ENCODE measurements at places on chromosomes 16 and 17.
A peak's percentile ranks its signal among the peaks of the same experiment; 100 is the strongest.

- DNase-seq: no peak
These were observed 53.1 kb upstream of the ATP2A3 start for GRCh38 chr17:4017377-4017776.

- DNase-seq: peak; percentile 26
These were observed at the start of gene TIMP2 for GRCh38 chr17:78925234-78925633. Gene TIMP2 (minus strand): TSS chr17:78925387. CDS start chr17:78925088, 299 bp downstream.

- peak; percentile 19 for DNase-seq
These were observed 21.6 kb downstream of the POLR3E start for GRCh38 chr16:22318690-22319358.

DNA sequence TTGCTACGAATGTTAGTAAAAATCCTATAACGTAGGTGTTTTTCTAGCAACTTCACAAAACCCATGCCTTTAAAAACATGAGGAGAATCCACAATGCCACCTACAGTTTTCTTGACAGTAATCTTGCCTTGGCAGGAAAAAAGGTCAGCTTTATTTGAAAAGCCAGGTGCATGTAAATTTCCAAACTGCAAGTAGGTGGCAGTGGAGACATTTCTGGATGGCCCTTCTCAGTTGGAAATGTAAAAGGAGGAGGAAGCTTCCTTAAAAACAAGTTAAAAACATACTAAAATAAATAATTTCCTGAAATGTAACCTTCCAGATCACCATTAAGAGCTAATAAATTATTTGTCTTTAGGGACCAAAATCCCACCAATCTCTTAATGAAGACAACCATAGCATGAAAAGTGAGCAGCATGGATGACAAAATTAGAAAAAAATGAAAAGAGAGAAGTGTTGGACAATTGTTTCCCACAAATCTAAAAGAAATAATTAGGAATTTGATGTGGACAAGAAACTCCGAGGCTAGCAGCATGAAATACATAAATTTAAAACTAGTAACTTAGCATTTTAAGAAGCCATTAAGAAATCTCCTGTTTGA is 152.2 kb downstream of the SNX11 start:
- no peak for DNase-seq

- peak; percentile 24 for DNase-seq
These were observed 405 bp upstream of the CBLN1 start for GRCh38 chr16:49281843-49282642.

GRCh38 chr17:68684949-68685357 is 83.8 kb upstream of the FAM20A start:
- no peak for DNase-seq

DNA sequence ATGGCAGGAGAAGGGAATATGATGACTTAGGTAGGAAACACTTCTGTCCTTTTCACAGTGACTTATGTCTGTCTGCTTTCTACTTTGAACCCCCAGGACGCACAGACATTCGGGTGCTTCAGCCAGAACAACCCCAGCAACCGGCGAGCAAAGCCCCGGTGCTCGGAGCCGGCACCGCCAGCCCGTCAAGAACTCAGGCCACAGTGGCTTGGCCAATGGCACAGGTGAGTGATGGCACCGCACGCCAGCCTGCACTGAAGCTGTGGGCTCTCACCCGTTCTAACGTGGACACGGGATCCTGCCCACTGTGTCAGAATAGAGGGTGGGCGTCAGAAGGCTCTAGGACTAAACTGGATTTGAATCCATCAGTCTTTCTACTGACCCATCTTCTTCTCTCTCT is 79.4 kb upstream of the CLEC18A start:
- DNase-seq: no peak

DNA sequence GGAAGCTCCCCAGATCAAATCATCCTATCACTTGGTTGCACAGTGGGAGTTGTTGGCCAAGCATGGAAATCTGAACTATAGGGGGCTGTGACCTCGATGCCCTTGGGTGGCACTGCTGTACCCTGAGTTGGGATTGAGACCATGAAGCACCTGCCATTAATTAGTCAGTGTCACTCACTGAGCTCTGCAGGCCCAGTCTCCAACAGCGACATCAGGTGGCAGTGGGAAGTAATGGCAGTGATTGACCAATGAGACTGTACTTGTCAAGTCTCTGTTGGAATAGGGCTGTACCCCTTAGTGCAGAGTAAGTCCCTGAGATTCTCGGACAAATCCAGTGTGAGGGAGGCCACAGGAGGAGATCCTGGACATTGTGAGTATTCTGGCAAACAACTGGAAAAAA is 118.0 kb upstream of the RPL38 start:
- DNase-seq: no peak

DNA sequence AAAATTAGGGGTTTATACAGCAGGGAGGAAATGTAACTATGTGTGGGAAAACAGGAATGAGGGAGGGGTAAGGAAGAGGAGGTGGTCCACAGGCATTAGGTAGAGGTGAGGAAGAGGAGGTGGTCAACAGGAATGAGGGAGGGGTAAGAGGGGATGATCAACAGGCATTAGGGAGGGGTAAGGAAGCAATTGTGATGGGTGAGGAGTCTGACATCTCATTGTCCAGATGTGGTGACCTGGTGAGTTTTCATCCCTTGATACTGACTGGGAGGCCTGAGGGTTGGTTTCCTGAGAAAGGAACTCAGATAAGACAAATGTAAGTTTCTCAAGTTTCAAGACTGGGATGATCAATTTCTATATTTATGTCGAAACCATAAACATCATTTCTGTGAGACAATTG is 206.2 kb upstream of the C16orf82 start:
- no peak for DNase-seq

DNA sequence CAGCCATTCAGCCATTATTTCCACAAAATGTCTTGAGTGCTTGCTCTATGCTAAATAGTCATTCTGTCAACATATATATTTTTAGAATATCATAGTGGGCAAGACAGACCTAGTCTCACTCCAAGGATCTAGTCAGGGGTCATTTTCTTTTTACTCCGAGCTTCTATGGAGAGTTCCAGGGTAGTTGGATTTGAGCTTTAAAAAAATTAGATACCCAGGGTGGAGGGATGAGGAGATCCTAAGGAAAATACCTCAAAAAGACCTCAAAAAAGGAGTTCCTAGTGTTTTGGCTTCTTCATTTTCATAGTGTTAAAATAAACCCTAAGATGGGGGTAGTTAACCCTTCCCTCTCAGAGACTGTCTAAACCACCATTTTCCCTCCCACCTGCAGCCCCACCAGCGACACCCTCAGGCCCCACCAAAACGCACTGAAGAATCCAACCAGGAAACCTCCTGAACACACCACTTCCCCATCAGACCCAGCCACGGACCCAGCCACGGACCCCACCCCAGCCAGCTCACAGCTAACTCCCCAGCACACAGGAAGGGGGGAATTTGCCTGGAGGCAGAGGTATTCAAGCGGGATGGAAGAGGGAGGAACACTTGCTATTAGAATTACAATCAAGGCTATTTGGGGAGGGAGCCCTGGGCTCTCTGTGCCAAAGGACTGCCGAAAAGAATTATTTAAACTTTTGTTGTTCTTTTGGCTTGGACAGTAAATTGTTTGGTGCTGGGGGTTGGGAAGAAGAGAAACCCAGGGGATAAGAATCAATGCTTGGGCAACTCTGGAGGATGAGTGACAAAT is 2.2 kb downstream of the ETV4 start:
- no peak for DNase-seq

- DNase-seq: no peak
These were observed 5.3 kb downstream of the TRPV1 start for GRCh38 chr17:3603870-3604259.

- DNase-seq: no peak
These were observed 38.3 kb downstream of the RPA1 start for GRCh38 chr17:1868090-1868489.

- no peak for DNase-seq
These were observed 101.7 kb downstream of the TMEM100 start for GRCh38 chr17:55620945-55621344.

- DNase-seq: no peak
These were observed 4.8 kb downstream of the RNF40 start for GRCh38 chr16:30766933-30767284.

- no peak for DNase-seq
These were observed 76.1 kb upstream of the CDH5 start for GRCh38 chr16:66290431-66290830.

DNA sequence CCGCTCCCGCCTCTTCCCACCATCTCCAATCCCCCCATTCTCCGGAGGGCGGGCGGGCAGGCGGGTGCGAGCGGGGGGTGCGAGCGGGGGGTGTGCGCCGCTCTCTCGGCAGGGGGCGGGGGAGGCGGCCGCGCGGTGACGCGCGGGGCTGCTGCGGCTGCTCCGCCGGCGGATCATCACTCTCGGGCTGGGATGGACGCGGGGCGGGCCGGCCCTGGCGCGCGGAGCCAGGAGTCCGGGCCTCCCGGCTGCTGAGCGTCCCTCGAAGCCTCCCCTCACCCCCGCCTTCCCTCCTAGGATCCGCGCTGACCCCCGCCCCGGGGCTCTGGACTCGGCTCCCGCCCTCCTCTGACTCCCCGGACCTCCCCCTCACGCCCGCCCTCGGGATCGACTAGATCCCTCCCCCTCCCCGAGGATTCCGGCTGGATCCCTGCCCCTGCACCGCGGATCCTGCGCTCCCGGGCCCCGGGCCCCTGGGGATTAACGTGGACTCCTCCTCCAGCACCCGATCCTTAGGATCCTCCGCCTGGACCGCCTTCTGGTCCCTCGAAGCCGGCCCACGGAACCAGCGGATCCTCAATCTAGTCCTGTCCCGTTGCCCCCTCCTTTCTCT is 946 bp upstream of the TMEM256 start:
- DNase-seq: no peak

DNA sequence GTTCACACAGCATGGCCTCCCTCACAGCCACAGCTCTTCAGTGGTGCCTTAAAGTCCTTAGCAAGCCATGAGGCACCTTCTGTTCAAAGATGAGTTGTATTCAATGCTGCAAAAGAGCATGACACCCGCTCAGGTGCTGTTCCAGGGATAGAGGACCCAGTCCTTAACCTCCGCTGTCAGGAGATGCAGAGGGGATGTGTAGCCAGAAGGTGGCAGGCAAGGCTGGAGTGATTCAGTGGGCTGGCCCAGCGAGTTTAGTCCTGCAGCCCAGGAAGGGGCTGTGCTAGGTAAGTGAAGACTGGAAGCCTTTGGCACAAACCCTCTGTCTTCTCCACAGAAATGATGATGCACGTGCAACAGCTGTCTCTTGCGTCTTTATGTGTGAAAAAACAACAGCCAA is 25.0 kb upstream of the ADAM11 start:
- DNase-seq: no peak

GRCh38 chr17:33980193-33980592 is 274.9 kb upstream of the CCL2 start:
- DNase-seq: no peak

DNA sequence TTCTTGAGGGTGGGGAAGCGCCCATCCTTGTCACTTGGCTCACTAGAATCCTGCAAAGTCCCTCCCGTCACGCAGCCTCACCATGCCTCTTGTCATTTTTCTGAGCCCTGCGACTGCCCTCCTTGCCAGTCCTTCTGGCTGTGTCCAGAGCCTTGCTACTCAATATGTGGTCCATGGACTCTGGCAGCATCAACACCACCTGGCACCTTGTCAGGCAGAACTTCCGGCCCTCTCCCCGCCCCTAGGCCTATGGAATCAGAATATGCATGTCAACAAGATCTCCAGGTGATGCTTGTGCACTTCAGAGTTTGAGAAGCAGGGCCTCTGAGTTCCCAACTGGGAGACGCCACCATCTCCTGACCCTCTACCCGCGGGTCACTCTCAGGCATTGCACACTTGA is 12.1 kb downstream of the PIMREG start:
- DNase-seq: no peak

GRCh38 chr16:2206420-2206779 is 1.1 kb downstream of the MLST8 start:
- no peak for DNase-seq

DNA sequence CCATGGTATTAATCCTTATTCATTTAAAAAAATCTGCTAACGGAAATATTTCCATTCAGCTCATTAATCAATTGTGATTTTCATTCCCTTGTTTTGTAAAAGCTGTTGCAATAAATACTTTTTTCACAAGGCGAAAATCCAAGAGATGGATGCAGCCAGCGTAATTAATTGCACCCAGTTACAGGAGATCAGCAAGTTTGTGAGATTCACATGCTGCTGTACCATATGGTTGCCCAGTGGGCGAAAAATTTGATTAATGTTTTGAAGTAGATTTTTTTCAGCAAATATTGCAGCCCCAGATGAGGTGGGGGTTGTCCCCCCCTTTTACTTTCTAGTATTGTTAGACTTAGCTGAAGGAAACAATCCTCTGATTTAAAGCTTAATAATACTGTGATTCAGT is 186.6 kb downstream of the WWOX start:
- no peak for DNase-seq

- DNase-seq: no peak
These were observed 2.4 kb upstream of the CACNA1H start for GRCh38 chr16:1150511-1150982.

GRCh38 chr17:66354472-66354871 is 52.1 kb downstream of the PRKCA start:
- no peak for DNase-seq

DNA sequence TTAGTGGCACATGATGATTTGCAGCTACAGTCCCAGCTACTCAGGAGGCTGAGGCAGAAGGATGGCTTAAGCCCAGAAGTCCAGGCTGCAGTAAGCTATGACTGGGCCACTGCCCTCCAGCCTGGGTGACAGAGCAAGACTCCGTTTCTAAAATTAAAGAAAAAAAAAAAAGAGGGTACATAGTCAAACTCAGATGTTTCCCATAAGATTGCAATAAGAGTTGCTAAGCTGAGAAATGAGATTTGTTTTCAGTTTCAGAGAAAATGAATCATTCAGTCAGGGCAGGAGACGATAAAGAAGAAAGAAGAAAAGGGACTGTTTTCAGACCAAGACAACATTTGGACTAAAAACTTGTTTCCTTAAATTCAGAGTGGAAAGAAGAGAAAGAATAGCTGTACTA is 30.2 kb upstream of the PHLPP2 start:
- no peak for DNase-seq

GRCh38 chr17:41976142-41976768 is 9.7 kb downstream of the CNP start:
- no peak for DNase-seq

GRCh38 chr16:30663038-30663437 is 4.8 kb downstream of the FBRS start:
- DNase-seq: no peak

- no peak for DNase-seq
These were observed 33.5 kb upstream of the SKAP1 start for GRCh38 chr17:48463526-48463925.

- no peak for DNase-seq
These were observed 796 bp downstream of the NPB start for GRCh38 chr17:81902653-81903414.

DNA sequence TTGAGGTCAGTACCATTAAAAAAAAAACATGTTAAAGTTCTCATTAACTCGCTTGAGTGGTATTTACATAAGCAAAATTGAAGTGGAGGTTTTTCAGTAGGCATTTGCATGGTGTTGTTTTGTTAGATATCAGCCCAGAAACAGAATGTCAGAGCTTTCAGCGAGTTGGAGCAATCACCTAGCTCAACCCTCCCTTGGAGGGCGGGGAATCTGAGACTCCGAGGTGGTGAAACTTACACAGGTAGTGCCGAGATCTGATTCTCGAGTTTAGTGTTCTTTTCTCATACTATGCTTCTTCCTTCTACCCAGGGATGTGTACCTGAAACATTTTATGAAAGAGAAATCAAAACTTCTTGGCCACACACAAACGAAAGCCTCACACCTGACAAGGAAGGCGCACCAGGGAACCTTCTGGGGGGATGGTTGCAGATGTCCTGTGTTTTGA is 6.6 kb downstream of the SEC14L1 start:
- DNase-seq: no peak

- no peak for DNase-seq
These were observed 426.6 kb downstream of the PMP22 start for GRCh38 chr17:14838567-14838966.
